Fibroblast of the aortic adventitia (primary cell): ENCODE measurements at places on chromosomes 11 and 22.

GRCh38 chr11:9230296-9230695 is 34.9 kb downstream of the DENND5A start:
- DNase-seq = no peak

GRCh38 chr22:38272373-38273134 is at the start of gene TMEM184B:
TMEM184B (minus strand) TSS chr22:38273010; CDS start chr22:38247961, 25,049 bp downstream.
- DNase-seq = peak; percentile 66

DNA sequence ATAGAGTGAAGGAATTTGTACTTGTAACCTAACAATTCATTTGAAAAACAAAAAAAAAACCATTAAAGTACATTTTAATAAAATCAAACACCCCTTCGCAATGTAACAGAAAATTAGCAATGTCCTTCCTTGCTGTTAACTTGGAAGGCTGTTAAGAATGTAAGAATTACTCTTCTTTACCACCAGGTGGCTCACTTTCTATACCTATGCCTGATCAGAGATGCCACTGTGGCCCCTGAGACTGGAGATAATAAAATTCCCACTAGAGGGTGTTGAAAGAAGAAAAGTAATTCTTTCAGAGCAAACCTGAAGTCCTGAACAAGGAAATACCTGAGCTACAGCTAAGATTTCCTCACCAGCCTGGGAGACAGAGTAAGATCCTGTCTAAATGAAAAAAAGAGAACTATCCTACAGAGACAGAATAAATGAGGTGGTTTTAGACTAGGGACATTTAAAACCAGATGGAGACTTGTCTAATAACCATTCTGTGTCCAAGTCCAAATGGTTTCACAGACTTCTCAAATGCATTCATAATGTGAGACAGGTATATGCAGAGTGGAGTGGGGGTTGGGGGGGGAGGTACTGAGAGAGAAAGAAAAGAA is 1089.3 kb downstream of the FAM181B start:
- peak; percentile 47 for DNase-seq

- peak; percentile 48 for DNase-seq
These were observed 59.7 kb upstream of the GDPD4 start for GRCh38 chr11:77361184-77361583.

GRCh38 chr11:118657238-118657637 is 22.2 kb downstream of the TREH start:
- no peak for DNase-seq

- DNase-seq = no peak
These were observed 271.7 kb downstream of the CTTN start for GRCh38 chr11:70669871-70670675.

GRCh38 chr11:1772270-1773130 is 8.8 kb upstream of the CTSD start:
- peak; percentile 88 for DNase-seq

- peak; percentile 91 for DNase-seq
These were observed 14.9 kb downstream of the ADAMTS8 start for GRCh38 chr11:130413405-130414106.

DNA sequence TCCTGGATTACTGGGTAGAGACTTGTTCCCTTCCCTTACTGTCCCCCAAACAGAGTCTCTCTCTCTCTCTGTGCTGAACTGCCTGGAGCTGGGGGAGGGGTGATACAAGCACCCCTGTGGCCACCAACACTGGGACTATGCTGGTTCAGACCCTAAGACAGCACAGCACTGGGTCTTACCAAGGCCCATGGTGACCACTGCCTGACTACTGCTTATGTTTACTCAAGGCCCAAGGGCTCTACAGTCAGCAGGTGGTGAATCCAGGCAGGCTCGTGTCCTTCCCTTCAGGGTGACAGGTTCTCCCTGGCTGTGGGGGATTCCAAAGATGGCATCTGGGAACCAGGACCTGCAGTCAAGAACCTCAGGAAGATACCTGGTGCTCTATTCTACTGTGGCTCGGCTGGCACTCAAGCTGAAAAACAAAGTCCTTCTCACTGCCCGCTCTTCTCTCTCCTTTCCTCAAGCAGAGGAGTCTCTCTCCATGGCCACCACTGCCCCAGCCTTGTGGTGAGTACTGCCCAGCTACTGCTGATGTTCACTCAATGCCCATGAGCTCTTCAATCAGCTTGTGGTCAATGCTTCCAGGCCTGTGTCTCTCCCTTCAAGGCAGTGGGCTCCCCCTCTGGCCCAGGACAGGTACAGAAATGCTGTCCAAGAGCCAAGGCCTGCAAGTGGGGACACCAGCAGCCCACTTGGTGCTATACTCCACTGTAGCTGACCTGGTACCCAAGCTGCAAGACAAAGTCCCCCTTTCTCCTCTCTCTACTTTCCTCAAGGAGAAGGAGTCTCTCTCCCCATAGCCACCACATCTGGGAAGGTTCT is 41.8 kb upstream of the SHANK2 start:
- no peak for DNase-seq

DNA sequence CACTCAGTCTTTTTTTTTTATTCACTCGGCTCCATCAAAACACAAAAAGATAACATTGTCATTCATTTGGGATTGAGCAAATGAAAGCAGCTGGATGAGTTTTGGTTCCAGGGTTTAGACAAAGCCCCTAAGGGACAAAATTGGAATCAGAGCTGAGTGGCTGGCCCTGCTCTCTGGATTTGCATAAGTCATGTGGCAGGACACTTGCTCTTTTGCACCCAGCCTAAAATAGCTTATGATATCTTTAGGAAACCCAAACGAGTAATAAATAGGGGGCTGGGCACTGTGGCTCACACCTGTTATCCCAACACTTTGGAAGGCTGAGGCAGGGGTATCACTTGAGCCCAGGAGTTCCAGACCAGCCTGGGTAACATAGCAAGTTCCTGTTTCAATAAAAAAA is 11.0 kb upstream of the TMEM121B start:
- no peak for DNase-seq

GRCh38 chr22:45231293-45231692 is 9.4 kb downstream of the KIAA0930 start:
- DNase-seq = no peak

GRCh38 chr11:23632293-23632692 is 772.0 kb upstream of the CCDC179 start:
- no peak for DNase-seq

DNA sequence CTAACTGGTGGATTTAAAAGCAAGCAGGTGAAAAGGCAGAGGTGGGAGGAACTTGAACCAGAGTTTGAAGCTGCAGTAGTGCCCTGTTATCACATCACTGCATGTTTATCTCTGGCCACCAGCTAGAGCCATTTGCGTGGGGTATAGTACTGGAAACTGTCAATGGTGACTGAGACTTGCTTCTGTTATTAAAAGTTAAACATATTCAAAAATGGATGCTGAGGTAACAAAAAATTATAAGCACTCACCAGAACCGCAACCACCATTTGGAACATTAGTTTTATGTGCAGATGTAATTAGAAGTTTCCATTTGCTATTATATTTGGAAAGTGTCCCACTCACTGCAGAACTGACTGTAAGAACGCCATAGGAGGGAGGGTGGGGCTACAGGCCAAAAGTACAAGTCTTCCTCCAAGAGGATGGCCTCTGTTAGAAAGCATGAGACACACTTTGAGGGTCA is 1.2 kb upstream of the CD59 start:
- DNase-seq = no peak

DNA sequence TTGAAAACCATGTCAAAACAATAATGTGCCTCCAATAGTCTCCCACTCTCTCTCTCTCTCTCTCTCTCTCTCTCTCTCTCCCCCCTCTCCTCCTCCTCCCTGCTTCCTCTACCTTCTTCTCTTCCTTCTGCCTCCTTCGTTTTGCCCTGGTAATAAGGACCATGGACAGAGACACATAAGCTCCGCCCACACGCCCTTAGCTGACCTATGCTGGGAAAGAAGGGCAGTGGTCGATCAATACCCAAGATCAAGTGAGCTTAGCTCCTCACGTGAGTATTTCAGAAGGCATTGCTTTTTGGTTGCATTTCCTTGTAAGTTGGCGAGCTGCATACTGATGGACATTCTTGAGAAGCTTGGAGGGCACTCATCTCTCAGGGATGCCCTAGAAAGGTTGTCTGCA is 194.8 kb downstream of the MIAT start:
- DNase-seq = no peak

GRCh38 chr22:49951000-49951677 is 9.4 kb upstream of the PIM3 start:
- DNase-seq = peak; percentile 51

GRCh38 chr11:6438979-6439571 is 1.7 kb downstream of the HPX start:
- peak; percentile 70 for DNase-seq

DNA sequence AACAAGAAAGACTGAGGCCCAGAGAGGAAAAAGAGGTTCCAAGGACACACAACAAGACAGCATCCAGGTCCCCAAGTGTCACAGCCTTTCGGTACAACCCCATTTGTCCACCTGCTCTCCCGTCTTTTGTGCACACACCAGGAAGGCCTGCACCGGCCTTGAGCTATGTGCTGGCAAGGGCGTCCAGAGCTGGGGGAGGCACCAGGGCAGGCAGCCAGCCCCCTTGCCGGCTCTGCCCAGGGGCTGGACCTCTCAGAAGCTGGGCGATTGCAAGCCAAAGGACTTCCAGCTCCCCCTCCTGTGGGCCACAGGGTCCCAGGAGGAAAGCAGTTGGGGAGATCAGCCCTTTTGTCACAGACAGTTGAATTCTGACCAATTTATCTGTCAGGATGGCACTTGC is 210.5 kb downstream of the MN1 start:
- no peak for DNase-seq

DNA sequence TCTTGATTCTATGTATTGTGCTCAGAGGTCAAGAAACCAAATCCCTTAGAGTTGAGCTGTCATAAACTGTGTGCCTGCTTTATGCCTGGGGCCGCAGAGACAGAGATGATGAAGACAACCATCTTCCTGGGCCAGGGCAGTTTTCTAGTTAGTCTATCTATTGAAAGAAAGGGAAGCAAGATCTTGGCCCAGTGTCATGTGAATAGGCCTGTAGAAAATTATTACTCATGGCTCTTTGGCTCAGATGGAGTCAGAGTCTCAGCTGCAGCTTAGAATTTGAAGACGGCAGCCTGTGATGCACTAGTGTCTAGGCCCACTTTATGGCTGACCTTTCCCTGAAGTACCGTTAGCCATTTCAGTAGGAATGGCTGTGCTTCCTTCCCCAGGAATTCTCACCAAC is 112.0 kb downstream of the DBX1 start:
- DNase-seq = peak; percentile 78

DNA sequence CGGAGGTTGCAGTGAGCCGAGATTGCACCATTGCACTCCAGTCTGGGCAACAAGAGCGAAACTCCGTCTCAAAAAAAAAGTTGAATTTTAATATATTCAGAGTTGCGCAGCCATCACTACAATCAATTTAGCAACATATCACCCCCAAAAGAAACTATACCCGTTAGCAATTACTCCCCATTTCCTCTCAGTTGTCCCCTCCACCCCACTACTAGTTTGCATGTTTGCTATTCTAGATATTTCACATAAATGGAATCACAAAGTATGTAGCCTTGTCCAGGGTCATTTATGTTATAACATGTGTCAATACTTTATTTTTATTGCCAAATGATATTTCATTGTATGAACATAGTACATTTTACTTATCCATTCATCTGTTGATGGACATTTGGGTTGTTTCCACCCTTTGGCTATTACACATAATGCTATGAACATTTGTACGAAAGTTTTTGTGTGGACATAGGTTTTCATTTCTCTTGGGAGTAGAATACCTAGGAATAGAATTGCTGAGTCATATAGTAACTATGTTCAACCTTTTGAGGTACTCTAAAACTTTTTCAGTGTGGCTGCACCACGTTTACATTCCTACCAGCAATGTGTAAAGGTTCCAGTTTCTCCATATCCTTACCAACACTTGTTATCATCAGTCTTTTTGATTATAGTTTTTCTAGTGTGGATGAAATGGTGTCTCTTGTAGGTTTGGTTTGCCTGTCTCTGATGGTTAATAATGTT is 2.2 kb downstream of the ZNF143 start:
- peak; percentile 5 for DNase-seq

GRCh38 chr11:89293965-89294679 is 116.4 kb downstream of the TYR start:
- peak; percentile 11 for DNase-seq
